ENCODE measurements at places on chromosomes 12 and 14.

- DNase-seq, result no peak
- H3K4me3 ChIP-seq, result no peak overlapping the region
- H3K4me1 ChIP-seq, result no peaks in the 10 kb centered on the region
- no peaks in the 10 kb centered on the region for H3K27me3 ChIP-seq
These were observed 294.4 kb downstream of the TMTC2 start for GRCh38 chr12:82981150-82981549.

- H3K4me1 ChIP-seq, result peaks cover 5% of the 10 kb centered on the region
- no peak overlapping the region for H3K27ac ChIP-seq
- DNase-seq, result no peak
- peaks cover 1% of the 10 kb centered on the region for H3K27me3 ChIP-seq
- no peak overlapping the region for H3K4me3 ChIP-seq
- H3K36me3 ChIP-seq, result no peaks in the 10 kb centered on the region
These were observed 143.4 kb upstream of the C14orf180 start for GRCh38 chr14:104436047-104436591.

GRCh38 chr12:71626768-71627167 is 36.9 kb downstream of the ZFC3H1 start:
- H3K4me3 ChIP-seq, result no peak overlapping the region
- H3K27ac ChIP-seq, result no peak overlapping the region
- H3K27me3 ChIP-seq, result no peaks in the 10 kb centered on the region

GRCh38 chr14:99772371-99773283 is 20.6 kb upstream of the EML1 start:
- no peak for DNase-seq
- H3K27me3 ChIP-seq, result peaks cover 27% of the 10 kb centered on the region
- no peak overlapping the region for H3K27ac ChIP-seq
- no peaks in the 10 kb centered on the region for H3K36me3 ChIP-seq

GRCh38 chr12:121964813-121965643 is 46.6 kb downstream of the CFAP251 start:
- H3K4me1 ChIP-seq, result no peaks in the 10 kb centered on the region
- H3K27me3 ChIP-seq, result no peaks in the 10 kb centered on the region
- H3K4me3 ChIP-seq, result no peak overlapping the region
- no peak for DNase-seq
- H3K36me3 ChIP-seq, result peaks cover 46% of the 10 kb centered on the region
- no peak overlapping the region for H3K27ac ChIP-seq

DNA sequence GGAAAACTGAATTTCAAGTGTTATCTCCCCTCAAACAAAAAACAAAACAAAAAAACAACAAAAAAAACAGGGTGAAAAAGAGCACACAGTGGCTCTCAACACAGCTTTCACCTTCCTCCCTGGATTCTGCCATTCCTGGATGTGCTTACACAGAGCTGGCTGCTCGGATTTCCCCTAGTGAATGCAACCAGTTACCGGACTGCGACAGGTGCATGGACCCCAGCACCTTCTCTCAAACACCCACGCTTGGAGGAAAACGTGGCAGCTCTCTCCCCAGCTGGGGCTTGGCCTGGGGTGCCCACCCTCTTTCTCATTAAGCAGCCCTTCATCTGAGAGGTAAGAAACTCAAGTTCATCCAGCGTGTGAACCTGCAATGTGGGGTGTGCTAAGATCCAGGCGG is 33.5 kb upstream of the DICER1 start:
- H3K4me1 ChIP-seq, result peaks cover 6% of the 10 kb centered on the region
- no peak for DNase-seq
- H3K27ac ChIP-seq, result no peak overlapping the region
- H3K4me3 ChIP-seq, result no peak overlapping the region

DNA sequence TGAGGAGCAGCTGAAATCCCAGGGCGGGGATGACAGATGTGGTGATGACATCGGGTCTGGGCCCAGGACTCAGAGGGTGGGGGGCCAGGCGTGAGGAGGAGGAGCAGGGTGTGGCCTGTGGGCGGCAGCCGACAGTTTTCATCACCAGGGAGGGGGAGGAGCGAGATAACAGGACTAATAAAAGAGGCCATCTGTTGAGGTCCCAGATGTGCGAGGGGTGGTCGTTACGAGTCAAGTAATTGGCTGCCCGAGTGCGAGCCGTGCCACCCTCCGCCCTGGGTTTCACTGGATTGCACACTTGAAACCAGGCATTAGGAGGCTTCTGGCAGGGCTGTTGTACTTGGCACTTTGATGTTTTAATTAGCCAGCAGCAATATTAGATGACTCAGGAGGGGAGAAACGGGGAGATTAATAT is 67.2 kb downstream of the NOS1 start:
- H3K4me3 ChIP-seq, result no peak overlapping the region
- no peak overlapping the region for H3K27ac ChIP-seq
- no peaks in the 10 kb centered on the region for H3K36me3 ChIP-seq
- no peaks in the 10 kb centered on the region for H3K4me1 ChIP-seq
- peak; percentile 15 for DNase-seq
- peaks cover 37% of the 10 kb centered on the region for H3K27me3 ChIP-seq

- DNase-seq, result no peak
- H3K4me3 ChIP-seq, result no peak overlapping the region
- no peaks in the 10 kb centered on the region for H3K36me3 ChIP-seq
- H3K27me3 ChIP-seq, result peaks cover 39% of the 10 kb centered on the region
These were observed 1.9 kb downstream of the NTN4 start for GRCh38 chr12:95788637-95789036.

DNA sequence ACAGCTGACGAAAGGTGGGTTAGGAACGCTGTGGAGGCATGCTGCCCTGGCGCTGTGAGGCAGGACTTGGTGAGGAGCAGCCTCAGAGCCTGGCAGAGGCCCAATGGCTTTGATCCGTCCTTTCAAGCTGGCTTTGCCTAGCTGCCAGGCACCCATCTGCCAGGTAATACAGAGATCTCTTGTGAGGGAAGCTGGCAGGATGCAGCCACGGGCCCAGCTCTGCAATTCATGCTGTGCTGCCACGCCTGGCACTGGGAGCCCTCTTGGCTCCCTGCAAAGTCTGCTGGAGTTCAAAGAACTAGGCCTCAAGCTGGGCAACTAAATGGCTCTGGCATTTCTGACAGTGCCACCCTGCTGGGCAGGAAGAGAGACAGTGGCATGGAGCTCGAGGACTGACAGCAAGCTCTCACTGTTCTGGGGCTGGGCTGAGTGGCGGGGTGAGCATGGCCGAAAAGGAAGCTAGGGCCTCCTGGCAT is 18.7 kb downstream of the IQSEC3 start:
- no peak for DNase-seq
- H3K27ac ChIP-seq, result no peak overlapping the region
- no peak overlapping the region for H3K4me3 ChIP-seq
- H3K27me3 ChIP-seq, result no peaks in the 10 kb centered on the region

GRCh38 chr12:120121766-120122293 is 5.3 kb upstream of the RAB35 start:
- peaks cover 9% of the 10 kb centered on the region for H3K36me3 ChIP-seq
- H3K4me1 ChIP-seq, result peaks cover 5% of the 10 kb centered on the region
- DNase-seq, result no peak
- H3K27me3 ChIP-seq, result no peaks in the 10 kb centered on the region

- H3K36me3 ChIP-seq, result no peaks in the 10 kb centered on the region
- no peak overlapping the region for H3K27ac ChIP-seq
- no peaks in the 10 kb centered on the region for H3K27me3 ChIP-seq
These were observed 139.9 kb downstream of the DUSP6 start for GRCh38 chr12:89212339-89212771.

DNA sequence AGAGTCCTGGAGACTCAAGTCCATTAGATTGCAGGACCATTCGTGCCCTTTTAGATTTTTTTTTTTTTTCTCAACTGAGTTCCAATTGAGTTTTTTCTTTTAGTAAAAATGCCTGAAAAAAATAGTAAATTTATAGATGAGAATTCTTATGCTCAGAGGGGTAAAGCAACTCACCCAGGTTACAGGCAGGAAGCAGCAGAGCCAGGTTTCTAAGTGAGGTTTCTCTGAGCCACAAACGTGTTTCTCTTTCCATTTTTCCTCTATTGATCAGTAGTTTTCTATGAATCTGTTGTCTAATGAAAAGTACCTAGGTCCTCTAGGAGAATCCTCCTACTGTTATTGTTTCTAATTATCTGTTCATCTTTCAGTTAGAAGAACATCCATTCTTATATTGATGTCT is 66.4 kb upstream of the C12orf71 start:
- H3K27ac ChIP-seq, result no peak overlapping the region
- no peak overlapping the region for H3K4me3 ChIP-seq
- DNase-seq, result no peak
- H3K36me3 ChIP-seq, result no peaks in the 10 kb centered on the region
- peaks cover 11% of the 10 kb centered on the region for H3K27me3 ChIP-seq
